ENCODE measurements at places on chromosomes 13 and 19. TPM values are rescaled to one million over a fixed set of nuclear protein-coding genes. Genes with fewer than 3 reads are reported as not detected.

Gene IGFL3
- total RNA-seq: not detected

DNA sequence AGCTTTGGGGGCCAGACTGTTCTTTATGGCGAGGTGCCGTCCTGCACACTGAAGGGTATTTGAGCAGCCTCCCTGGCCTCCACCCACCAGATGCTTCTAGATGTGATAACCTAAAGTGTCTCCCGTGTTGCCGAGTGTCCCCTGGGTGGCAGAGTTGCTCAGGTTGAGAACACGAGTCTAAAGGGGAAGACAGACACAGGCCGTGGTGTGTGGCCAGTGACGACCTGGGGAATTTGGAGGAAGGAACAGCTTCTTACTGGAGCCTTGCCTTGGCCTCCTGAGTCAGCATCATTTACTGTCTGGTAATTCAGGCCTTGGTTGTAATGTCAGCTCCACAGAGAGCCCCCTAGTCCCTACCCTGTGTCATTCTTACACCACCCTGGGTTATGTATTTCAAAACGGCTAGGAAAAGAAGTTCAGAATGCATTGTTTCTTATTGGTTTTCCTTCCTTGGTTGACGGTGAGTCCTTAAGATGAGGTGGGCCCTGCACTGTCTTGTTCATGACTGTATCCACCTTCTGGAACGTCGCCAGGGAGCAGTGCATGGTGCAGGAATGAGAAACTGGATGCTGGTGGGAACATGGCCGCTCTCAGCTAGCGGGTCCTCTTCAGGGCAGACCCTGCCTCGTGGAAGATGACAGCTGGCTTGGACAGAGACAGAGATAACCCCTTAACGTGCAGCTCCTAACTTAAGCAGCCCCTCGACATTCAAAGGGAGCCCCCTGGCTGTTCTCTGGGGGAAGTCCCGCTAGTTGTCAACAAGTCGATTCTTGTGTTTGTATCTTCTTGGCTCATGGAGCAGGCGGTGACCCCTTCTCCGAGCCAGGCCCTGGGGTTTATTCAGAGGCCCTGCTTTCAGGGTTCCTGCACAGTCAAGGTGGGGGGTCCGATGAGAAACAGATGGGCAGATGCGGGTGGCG lies 7.2 kb downstream of the SIN3B start:
- no peaks in the 10 kb centered on the region for H3K27me3 ChIP-seq
- H3K36me3 ChIP-seq: peaks cover 44% of the 10 kb centered on the region
- no peak for DNase-seq
- H3K4me3 ChIP-seq: no peak overlapping the region

Gene ATP7B
- 19.3 TPM for total RNA-seq

- no peak overlapping the region for H3K27ac ChIP-seq
- H3K27me3 ChIP-seq: peaks cover 25% of the 10 kb centered on the region
- peaks cover 45% of the 10 kb centered on the region for H3K36me3 ChIP-seq
Observed at GRCh38 chr19:38703509-38703908, 40.8 kb downstream of the CAPN12 start.

DNA sequence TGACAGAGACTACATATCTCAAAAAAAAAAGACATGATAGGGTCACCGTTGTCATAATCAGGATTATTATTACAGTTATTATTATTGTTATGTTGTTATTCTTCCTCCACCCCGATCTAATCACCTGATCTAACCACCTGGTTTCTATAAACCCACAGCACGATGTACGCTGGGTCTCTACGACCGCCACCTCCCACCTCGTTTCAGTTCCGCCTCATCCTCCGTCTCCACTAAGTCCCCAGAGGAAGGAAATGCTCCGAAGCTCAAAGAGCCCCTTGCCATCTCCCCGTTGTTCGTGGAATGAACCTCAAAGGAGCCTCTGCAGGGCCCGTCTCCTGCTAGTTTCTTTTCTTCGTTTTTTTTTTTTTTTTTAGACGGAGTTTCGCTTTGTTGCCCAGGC lies 15.9 kb upstream of the MEIS3 start:
- peaks cover 9% of the 10 kb centered on the region for H3K4me1 ChIP-seq
- DNase-seq: no peak
- no peak overlapping the region for H3K27ac ChIP-seq
- peaks cover 10% of the 10 kb centered on the region for H3K27me3 ChIP-seq

DNA sequence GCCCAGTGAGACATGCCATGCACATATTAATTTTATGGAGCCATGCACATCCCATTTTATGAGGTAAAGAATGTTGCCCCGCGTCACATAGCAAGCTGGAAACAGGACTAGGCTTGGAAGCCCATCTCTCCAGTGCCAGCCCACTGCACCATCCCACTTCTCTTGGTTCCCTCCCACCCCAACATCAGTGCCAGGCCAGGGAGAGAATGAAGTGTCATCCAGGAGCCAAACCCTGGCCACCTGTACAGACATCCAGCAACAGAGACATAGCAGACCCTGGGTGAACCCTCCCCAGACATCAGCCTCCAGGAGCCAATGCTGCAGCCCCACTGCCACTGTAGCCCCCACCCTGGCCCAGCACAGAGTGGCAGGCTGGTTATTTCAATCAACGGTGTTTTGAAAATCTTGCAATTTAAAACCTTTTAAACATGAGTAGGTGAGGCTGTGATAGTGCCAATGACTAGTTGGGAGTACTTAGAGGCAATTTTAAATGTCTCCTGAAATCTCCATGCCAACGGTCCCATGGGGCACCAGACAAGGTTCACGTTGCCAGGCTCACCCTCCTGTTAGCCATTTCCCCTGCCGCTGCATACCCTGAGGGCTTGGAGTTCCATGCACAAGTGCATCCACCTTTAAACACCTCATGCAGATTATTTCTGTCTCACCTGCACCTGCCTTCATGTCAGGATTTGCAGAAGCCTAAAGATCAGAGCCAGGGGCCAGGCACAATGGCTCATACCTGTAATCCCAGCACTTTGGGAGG lies 34.7 kb downstream of the VSTM2B start:
- H3K4me1 ChIP-seq: peaks cover 11% of the 10 kb centered on the region
- DNase-seq: no peak
- H3K36me3 ChIP-seq: no peaks in the 10 kb centered on the region

GRCh38 chr13:25725104-25725503 lies 326.7 kb downstream of the SHISA2 start:
- H3K4me3 ChIP-seq: no peak overlapping the region
- no peak overlapping the region for H3K27ac ChIP-seq
- H3K4me1 ChIP-seq: peaks cover 21% of the 10 kb centered on the region
- peaks cover 6% of the 10 kb centered on the region for H3K27me3 ChIP-seq
- DNase-seq: no peak
- H3K36me3 ChIP-seq: no peaks in the 10 kb centered on the region

DNA sequence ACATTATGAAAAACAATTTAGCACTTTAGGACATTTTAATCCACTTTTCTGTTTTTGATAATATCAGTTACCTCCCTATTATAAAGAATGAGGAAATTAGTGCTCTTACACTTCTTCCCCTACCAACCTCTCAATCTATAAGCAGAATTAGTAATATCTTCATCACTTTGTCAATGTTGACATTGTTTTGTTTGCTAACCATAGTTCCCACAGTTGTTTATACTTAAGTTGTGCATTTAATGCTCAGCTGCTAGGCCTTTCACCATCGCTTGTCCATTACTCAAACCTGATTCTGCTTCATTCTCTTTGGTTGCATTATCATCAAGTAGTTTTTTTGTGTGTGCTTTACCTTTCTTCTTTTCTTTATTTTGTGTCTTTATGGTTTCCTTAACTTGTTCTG lies 132.1 kb downstream of the CDK8 start:
- H3K36me3 ChIP-seq: peaks cover 9% of the 10 kb centered on the region
- no peaks in the 10 kb centered on the region for H3K4me1 ChIP-seq
- no peak overlapping the region for H3K4me3 ChIP-seq
- no peaks in the 10 kb centered on the region for H3K27me3 ChIP-seq
- DNase-seq: no peak
